ENCODE measurements at places on chromosomes 5 and 9.

- DNase-seq: no peak
Observed at GRCh38 chr5:114317751-114318150, 44.1 kb upstream of the KCNN2 start.

- no peak for DNase-seq
Observed at GRCh38 chr9:19032406-19032805, 603 bp downstream of the SAXO1 start.

- no peak for DNase-seq
Observed at GRCh38 chr5:156328766-156329165, 1.8 kb downstream of the SGCD start.

DNA sequence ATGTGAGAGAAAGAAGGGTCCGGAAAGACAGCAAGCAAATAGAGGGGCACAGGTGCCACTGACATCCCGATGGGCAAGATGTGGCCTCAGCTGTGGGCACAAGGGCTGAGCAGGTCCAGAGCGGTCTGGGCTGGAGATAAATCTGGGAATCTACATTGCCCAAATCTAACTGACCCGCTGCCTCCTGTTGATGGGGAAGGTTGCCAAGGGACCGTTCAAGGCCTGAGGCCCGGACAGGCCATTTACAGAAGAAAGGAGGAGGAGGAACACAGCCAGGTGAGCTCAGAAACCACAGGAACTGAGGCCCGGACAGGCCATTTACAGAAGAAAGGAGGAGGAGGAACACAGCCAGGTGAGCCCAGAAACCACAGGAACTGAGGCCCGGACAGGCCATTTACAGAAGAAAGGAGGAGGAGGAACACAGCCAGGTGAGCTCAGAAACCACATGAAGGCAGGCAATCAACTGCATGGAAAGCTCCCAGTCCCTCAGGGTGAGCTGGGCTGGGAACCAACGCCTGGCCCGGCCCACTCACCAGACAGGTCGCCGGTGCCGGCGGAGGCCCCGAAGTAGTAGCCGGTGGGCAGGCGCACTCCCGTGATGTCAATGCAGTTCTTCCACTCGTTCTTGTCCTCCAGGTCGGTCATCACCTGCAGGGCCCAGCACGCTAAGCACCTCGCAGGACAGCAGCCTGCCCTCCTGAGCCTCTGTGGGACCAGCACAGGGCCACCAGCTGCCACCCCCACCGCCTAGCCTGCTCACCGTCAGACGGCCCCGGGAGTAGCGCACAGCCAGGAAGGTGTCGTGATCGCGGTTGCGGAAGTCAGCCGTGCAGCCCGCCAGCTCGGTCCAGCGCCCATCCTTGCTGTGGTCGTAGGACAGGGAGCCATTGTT lies 14.6 kb downstream of the LMAN2 start:
- DNase-seq: no peak

- DNase-seq: peak; percentile 86
Observed at GRCh38 chr9:76403352-76403751, 9.1 kb upstream of the RFK start.

DNA sequence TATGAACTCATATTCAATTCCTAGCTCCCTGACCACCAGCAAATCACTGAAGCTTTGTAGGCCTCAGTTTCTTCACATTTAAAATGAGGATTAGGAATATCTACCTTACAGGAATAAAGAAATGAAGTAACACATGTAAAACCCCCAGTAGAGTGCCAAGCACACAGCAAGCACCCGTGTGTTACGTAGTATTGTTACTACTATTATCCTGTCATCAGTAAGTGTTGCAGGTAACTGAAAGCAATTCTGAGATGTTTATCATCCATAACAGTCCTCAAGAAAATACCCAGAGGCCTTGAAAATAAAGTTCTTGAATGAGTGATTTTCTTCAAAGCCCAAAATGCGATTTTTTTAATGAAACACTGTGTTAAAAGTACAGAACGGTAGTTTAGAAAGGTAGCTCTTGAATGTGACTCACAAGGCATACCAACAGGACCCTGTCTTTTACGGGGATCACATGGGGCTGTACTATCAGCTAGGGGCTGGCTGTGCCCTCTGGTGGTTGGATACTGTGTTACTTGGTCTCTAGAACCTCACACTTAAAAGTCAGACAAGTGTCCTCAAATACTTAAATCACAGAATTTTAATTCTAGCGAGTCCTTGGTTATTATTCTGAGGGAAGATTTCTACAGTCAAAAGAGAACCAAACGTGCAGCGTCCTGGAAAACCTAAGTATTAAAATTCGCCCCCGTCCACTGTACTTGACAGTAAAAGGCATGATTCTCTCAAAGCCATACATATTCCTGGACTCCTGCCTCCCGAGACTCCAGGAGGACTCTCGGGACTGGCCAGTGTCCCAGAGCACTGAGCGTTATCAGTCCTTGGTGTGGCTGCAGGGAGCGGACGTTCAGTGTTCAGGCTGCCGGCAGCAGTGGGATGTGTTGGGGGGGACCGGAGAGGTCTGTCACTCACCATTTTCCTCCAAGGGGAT lies 725 bp downstream of the NDUFB6 start:
- DNase-seq: peak; percentile 82

- DNase-seq: no peak
Observed at GRCh38 chr5:169173372-169173771, 127.6 kb downstream of the SLIT3 start.

DNA sequence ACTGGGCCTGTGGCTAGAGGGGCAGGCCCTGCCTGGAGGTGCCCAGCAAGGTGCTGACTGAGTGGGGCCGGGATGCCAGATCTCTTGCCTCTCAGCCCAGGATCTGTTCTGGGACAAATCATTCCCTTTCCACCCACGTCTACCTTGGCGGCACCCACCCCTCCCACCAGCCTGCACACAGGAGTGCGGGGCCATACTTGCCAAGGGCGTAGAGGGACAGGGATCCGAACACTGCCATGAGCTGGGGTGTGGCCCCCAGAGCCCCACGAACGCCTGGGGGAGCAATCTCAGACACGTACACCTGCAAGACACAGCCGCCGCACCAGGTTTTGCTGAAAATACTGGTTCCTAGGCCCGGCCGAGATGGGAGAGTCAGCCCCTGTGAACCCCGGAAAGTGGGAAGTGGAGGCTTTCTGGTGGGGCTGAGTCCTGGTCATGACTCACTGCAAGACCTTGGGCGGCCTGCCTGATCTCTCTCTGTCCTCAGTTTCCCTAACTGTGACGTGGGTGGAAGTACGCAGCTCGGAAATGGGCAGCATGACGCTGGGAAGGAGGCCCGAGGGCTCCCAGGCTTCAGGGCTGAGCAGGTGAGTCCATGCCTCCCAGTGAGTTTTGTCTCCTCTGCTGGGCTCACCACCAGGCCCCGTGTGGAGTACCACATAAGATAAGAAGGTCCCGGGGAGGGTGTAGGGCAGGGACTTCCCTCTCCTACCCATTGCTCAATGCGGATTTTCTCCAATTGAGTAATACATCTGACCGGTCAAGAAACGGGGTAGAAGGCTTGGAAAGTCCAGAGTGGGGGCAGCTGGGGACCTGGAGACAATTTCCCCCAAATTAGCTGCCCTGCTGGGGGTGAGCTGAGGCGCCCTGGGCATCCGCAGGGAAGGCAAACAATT lies 2.6 kb downstream of the SLC2A6 start:
- no peak for DNase-seq

- peak; percentile 68 for DNase-seq
Observed at GRCh38 chr9:34139477-34140146, 13.1 kb upstream of the DCAF12 start.

DNA sequence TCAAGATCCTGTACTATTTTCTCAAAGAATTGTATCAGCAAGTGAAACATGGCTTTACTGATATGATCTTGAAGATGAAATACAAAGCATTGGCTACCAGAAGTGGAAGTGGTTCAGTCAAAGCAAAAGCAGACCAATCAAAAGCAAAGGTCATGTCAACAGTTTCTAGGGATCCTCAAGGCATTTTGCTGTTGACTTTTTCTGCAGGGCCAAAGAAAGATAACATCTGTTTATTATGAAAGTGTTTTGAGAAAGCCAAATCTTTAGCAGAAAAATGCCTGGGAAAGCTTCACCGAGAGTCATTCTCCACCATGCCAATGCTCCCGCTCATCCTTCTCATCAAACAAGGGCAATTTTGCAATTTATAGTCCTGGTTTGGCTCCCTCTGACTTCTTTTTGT lies 90.3 kb upstream of the ACO1 start:
- DNase-seq: no peak

DNA sequence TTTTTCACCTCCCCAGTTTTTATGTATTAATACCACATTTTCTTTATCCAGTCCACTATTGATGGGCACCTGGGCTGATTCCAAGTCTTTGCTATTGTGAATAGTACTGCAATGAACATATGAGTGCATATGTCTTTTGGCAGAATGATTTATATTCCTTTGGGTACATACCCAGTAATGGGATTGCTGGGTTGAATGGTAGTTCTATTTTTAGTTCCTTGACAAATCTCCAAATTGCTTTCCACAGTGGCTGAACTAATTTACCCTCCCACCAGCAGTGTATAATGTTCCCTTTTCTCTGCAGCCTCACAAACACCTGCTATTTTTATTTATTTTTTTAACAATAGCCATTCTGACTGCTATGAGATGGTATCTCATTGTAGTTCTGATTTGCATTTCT lies 340.2 kb downstream of the ADAMTS6 start:
- DNase-seq: no peak

- DNase-seq: no peak
Observed at GRCh38 chr5:74406844-74407243, 233.7 kb downstream of the ENC1 start.

DNA sequence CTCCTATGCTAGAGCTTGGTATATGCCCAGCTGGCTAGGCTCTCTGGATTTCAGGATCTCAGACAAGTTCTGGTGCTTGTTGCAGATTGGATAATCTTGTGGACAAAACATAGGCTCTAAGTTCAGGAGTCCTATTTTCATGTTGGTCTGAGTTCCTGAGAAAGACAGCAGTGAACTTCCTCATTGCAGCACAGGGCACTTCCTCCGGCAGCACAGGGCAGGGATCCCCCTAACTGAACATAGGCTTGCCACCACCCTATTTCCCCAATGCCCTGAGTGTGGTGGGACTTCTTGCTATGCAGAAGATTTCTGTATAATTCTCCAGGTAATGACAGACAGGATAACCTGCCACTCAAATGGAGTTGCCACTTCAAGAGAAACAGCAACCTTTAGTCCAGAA lies 220.1 kb downstream of the PIK3R1 start:
- DNase-seq: no peak

DNA sequence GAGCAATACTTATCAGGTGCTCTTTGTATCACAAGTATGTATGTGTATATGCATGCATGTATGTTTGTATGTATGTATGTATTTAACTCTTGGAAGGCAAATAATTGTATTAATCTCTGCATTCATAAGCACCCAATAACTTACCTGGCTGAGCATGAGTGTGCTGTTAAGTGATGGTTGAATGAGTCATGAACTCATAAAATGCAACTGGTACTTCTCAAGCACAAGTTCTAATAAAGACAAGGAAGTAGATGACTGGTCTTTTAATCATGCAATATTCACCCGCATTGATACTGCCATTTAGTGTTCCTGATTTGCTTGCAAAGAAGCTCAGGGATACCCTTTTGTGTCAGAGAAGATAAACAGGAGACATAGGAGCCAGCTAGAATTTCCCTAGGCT lies 204.9 kb upstream of the TRPM3 start:
- no peak for DNase-seq
